HCEC 1CT (cell line): ENCODE measurements at places on chromosomes 3 and 15.

DNA sequence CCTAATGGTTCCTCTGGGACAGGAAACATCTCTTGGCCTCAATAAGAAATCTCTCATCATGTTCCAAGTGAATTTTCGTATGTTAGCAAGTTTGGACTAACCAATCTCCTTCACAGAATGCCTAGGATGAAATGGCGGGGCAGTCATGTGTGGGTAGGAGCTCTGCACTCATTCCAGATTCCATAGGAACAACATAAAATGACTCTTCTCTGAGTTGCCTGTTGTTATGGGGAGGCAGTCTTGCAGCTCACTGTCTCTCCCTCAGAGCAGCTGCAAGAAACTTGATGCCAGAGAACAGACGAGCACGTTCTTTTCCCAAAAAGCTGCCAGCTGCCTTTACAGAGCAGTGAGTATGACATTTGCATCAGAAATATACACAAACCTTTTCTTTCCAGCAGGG is 34.1 kb downstream of the SPATA12 start:
- DNase-seq: no peak

GRCh38 chr3:124854009-124854408 is 33.2 kb downstream of the ITGB5 start:
- peak; percentile 70 for DNase-seq

- peak; percentile 63 for DNase-seq
Measured at GRCh38 chr3:111763968-111764367, 95.1 kb upstream of the PHLDB2 start.

GRCh38 chr15:40960151-40960885 is 7.0 kb downstream of the CHAC1 start:
- no peak for DNase-seq

- DNase-seq: no peak
Measured at GRCh38 chr3:124780761-124781475, 50.7 kb downstream of the UMPS start.

- DNase-seq: peak; percentile 75
Measured at GRCh38 chr3:71103430-71103921, 480.1 kb downstream of the FOXP1 start.

DNA sequence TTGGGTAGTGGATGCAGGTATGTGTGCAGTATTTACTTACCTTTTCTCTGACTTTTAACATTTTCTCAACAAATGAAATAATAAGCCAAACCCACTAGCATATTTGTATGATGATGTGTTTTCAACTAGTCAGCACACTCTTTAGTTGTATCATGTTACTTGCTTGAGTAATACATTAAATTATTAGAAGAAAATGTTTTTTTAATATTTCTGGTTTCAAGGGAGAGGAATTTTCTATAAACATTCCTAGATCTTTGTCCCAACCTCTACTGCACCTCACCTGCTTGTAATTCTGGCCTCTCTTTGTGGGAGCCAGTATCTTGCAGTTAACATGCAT is 161.8 kb upstream of the CBLB start:
- DNase-seq: peak; percentile 61

DNA sequence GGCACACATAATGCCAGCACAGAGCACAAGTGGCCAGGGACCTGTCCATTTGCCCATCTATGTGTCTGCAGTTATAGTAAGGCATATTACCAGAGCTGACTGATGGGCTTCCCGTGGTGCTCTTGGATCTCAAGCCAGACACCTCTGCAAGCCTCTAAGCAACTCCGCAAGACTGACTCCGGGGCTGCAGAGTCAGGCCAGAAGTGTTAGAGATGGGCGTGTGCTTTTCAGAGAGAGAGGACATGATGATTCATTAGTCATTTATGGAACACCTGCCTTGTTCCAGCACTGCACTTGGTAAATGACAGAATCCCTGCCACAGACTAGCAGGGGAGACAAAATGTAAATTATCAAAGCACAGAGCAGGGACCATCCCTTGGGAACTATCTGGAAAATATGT is 559.0 kb downstream of the PDCD6IP start:
- DNase-seq: no peak

GRCh38 chr15:101022876-101023275 is 103.7 kb downstream of the LRRK1 start:
- DNase-seq: no peak

GRCh38 chr3:43043071-43043766 is 62.7 kb downstream of the POMGNT2 start:
- DNase-seq: peak; percentile 16

- DNase-seq: no peak
Measured at GRCh38 chr15:77354063-77354462, 65.8 kb downstream of the PEAK1 start.

- peak; percentile 91 for DNase-seq
Measured at GRCh38 chr3:123732447-123732846, 147.6 kb upstream of the HACD2 start.

- DNase-seq: peak; percentile 70
Measured at GRCh38 chr15:40506964-40507571, 36.3 kb downstream of the CHST14 start.

- no peak for DNase-seq
Measured at GRCh38 chr3:184968115-184968514, 156.1 kb downstream of the VPS8 start.

DNA sequence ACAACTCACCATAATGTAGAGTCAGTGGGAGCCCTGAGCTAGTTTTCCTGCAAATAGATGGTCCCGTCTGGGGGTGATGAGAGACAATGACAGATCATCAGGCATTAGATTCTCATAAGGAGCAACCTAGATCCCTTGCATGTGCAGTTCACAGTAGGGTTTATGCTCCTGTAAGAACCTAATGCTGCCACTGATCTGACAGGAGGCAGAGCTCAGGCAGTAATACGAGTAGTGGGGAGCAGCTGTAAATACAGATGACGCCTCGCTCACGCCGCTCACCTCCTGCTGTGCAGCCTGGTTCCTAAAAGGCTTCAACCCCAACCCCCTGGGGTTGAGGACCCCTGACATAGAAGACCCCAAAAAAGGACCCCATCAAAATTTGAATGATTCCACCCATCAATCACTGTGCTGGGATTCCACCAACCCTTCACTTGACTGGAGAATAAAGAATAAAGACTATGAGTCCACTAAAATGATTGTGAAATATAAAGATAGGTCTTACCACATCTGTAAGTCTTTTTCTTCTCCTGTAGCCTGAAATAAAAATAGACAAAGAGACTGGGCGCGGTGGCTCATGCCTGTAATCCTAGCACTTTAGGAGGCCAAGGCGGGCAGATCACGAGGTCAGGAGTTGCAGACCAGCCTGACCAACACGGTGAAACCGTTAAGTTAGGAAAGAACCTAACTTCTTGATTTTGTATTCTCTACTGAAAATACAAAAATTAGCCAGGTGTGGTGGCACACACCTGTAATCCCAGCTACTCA is 9.9 kb upstream of the UBL7 start:
- DNase-seq: no peak

- no peak for DNase-seq
Measured at GRCh38 chr3:32360493-32360827, 31.2 kb upstream of the CMTM7 start.

DNA sequence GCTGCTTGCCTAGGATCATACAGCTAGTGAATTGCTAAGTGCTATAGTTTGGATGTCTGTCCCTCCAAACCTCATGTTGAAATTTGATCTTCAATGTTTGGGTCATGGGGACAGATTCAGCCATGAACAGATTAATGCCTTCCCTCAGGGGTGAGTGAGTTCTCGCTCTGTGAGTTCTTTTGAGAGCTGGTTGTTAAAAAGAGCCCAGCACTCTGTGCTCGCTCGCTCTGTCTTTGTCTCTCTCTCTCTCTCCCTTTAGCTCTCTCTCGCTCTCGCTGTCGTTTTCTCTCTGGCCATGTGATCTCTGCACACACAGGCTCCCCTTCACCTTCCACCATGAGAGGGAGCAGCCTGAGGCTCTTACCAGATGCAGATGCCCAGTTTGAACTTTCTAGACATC is 14.9 kb downstream of the TRH start:
- no peak for DNase-seq

GRCh38 chr15:81002331-81003096 is 1.8 kb downstream of the TLNRD1 start:
- no peak for DNase-seq

DNA sequence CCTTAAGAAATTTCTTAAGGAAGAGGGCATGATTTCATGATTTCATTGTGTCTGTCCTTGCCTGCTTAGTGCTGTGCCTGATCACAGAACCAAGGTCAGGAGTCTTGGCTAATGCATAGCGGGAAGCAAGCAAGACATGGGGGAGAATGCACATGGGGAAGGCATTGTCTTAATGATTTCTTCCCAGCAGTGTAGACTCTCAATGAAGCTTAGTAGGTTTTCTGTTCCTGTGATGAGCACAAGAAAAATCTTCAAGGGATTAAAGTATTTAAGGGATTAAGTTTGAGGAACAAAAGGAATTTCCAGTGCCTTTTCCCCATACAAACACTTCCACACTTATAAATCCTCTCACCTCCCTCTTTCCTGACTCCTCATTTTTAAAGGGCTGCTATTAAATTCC is 46.9 kb upstream of the SEMA6D start:
- peak; percentile 15 for DNase-seq

DNA sequence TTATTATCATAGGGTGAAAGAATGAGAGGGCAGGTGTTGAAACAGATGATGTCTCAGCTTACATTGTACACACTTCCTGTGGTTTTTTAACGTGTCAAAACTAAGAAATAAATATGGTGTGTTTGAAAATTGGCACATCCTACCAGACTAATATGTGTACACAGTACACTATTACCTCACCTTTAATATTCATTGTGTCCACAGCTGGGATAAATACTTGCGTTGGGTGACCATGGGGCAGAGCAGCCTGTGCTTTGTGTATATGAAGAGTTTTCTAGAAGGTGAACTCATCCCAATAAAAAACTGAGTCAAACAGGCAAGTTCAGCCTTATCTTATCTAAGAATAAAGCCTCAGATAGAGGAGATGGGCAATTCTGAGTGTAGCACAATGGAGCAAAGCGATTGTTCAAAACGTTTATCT is 17.3 kb downstream of the SUCNR1 start:
- no peak for DNase-seq

DNA sequence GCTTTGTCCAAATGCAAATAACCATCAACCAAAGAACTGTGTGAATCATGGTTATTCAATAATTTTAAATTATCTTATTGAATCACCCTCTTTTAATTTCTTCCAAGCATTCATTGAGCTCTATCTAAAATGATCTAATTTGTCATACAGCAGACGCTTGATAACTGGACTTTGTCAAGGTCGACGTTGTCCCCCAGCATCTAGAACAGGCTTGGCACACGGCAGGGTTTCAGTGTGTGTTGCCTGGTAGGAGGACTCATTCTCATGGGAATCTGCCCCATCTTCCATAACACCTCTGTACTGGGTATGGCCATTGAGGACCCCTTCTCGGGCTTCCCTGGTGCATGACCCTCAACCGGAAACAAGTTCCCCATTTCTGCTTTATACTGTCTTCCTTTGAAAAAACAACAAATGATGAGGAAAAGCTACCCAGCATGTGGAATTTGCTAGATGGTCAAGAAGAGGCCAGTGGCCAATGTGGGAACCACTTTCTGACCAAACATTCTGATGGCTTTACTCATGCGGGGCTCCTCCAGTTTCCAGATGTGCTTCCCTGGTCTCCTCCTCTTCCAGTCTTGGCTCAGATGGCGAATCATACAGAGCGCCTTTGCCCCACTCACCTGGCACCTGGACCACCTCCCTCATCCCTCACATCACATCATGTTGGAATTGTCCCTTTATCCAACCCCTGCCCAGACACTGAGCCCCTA is 41.7 kb upstream of the SEC22A start:
- DNase-seq: peak; percentile 67

DNA sequence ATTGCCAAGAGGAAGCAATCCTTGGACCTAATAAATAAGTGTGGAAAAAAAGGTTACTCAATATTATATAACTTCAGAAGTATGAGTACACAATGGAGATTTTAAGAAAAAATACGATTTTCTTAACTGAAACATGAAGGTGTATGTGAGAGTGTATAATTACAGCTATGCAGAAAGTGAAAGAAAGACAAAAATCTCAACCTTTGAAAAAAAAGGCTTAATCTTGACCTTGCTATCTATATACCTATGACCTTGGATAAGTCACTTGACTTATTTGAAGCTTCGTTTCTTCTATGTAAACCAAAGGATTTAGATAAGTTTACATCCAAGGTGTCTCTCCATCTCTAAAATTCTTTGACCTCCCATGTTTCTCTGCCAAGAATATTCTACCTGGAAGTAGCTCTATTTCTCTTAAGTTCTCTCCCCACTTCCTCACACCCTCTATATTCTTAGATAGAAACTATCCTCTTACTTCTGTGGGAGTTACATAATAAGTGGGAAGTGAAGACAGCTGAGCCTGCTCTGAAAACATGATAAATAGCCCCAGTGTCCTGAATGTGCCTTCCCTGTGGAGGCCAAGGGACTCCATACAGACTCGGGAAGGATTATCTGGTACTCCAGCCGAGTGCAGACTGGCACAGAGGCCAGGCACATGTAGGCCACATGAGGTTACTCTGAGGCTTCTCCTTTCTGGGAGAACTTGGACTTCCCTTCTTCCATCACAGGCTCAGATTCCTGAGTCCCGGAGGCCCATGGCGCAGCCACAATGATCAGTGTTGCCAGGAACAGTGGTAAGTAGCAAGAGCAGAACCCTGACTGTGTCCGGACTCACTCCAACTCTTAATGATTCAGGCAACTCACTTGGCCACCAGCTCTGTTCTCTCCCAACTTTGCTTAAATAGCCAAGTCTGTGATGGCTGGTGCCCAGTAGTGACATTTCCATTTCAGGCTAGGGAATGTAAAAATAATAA is 166.8 kb upstream of the COL8A1 start:
- DNase-seq: no peak

- DNase-seq: no peak
Measured at GRCh38 chr3:29338377-29338776, 57.5 kb downstream of the RBMS3 start.

- DNase-seq: no peak
Measured at GRCh38 chr3:182375916-182376315, 417.4 kb upstream of the ATP11B start.

- DNase-seq: no peak
Measured at GRCh38 chr3:171356251-171356650, 104.0 kb downstream of the TNIK start.
